Stimulated activated CD4-positive, alpha-beta T cell treated with anti-CD3 and anti-CD28 coated beads, Interleukin-4, amount 100 ng/mL, for 4 hours (primary cell): ENCODE measurements at places on chromosomes 13 and 19.

DNA sequence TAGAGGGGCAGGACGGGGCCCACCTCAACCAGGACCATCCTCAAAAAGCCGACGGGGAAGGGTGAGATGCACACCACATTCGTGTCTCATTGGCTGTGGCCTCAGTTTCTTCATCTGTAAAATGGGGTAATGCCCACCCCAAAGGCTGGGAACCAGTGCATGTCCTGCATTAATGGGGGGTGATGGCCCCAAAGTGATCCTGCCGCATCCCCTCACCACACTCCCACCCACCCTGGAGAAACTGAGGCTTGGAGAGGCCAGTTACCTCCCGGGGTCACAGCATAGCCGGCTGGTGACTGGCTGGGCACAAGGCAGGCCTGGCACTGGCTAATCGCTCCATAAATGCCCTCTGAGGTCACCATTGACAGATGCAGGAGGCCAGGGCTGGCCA lies 640 bp upstream of the MIDN start:
- DNase-seq = no peak

DNA sequence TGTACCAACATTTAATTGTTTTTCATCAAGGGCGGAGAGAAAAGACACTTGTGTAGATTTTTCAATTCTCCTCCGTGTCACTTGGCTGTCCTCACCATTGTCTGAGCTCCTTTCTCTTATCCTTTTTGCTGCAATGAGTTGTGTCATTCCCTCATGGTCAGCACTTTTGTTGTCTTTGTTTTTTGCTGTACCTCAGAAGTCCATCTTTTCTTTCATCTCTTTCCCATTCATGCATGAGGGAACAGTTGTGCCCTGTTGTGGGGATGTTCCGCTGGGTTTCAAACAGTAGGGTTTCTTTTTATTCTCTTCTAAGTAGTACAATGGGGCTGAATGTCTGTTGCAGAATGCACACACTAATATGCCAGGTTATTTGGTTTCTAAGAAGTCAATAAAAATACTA lies 222.6 kb downstream of the TM9SF2 start:
- DNase-seq = no peak

- no peak for DNase-seq
These were observed 56.4 kb downstream of the FAM124A start for GRCh38 chr13:51278426-51279130.

- no peak for DNase-seq
These were observed 1.3 kb upstream of the TEX30 start for GRCh38 chr13:102774591-102775520.

DNA sequence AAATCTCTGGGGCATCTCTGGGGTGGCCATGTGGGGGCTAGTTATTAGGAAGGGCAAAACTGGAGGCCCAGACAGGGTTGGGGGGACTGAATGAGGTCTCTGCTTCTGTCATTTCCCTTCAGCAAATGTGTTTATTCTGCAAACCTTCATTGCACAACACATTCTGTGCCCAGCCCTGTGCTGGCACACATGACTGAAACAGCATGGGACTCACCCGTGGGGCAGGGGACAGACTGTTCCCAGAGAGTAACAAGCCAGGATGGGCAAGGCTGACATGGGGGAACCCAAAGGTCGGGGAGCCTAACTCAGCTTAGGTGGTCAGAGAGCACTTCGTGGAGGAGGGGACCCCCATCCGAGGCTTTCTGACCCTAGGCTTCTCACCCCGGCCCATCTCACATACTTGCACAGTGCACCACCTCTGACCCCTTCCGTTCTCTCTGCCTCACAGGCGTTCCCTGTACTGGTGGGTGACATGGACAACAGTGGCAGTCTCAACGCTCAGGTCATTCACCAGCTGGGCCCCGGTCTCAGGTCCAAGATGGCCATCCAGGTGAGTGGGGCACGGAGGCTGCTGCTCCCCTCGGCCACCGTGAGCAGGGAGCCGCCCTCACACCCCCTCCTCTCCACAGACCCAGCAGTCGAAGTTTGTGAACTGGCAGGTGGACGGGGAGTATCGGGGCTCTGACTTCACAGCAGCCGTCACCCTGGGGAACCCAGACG lies 2.4 kb downstream of the TOMM40 start:
- no peak for DNase-seq

DNA sequence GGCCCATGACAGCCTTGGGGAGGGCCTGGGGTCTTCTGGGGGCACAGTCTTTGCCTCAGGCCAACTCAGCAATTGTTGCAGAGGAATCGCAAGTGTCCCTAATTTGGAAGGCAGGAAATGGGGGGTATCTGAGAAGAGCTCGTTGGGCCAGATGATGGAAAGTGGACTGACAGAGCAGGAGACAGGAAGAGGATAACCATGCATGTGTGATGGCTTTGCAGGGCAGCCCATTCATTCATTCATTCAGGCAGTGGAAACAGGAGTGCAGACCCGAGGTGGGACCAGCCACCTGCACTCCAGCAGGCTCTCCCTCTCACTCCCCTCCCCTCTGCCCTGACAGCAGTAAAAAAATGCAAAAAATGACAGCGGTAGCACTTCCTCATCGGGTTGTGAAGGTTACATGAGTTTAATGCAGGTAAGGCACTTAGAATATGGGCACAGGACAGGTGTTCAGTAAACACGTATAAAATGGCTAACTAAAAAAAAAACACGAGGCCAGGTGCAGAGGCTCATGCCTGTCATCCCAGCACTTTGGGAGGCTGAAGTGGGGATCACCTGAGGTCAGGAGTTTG lies 5.0 kb upstream of the TMEM147 start:
- no peak for DNase-seq

DNA sequence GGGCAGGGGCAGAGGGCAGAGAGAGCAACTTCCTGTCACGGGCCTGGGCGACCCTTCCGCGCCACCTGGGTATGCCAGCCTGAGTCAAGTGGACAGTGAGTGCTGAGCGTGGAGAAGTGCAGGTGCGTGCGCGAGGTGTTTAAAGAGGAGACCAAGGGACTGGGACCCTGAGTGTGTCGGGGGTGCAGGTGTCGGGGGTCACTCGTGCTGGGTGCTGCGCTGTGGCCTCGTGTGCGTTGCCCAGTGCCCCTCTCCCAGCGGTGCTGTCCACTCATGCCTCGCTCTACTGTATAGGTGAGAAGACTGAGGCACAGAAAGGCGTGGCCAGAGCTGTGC lies 18.9 kb upstream of the KCTD15 start:
- DNase-seq = no peak

DNA sequence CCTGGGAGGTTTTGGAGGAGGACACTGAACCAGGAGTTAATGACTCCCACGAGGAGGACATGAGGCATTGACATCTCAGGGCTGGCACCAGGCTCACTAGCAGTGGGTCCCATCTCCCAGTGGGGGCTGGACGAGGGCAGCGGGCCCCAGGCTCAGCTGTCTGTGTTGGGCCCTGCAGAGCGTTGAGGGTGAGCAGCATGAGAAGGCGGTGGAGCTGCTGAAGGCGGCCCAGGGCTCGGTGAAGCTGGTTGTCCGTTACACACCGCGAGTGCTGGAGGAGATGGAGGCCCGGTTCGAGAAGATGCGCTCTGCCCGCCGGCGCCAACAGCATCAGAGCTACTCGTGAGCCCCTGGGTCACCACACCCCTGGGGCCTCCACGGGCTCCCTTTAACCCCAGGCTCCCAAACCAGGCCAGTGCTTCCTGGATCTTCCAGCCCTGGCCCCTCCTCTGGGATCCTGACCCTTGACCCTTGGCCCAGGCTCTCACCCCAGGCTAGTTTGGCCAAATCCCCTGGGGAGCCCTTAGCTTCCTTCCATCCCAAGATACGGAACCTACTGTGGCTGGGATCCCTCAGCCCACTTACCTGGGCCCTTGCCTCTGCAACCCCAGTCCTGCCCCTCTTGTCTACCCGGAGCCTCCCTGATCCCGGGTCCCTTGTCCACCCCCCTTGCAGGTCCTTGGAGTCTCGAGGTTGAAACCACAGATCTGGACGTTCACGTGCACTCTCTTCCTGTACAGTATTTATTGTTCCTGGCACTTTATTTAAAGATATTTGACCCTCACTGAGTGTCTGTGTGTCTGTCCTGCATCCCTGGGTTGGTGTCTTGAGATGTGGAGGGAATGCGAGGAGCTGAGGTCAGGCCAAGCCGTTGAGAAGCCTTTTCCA lies 1.0 kb downstream of the C19orf73 start:
- DNase-seq = no peak

GRCh38 chr13:97381189-97381588 lies 52.8 kb upstream of the RAP2A start:
- DNase-seq = no peak

GRCh38 chr19:20278342-20278741 lies 111.3 kb downstream of the ZNF486 start:
- no peak for DNase-seq

- no peak for DNase-seq
These were observed 253.6 kb upstream of the MAB21L1 start for GRCh38 chr13:35729926-35730627.

- DNase-seq = no peak
These were observed 38.1 kb downstream of the ZNF493 start for GRCh38 chr19:21434967-21435544.

- no peak for DNase-seq
These were observed 813 bp upstream of the DMPK start for GRCh38 chr19:45782820-45783785.

- no peak for DNase-seq
These were observed 5.8 kb upstream of the EPS8L1 start for GRCh38 chr19:55069865-55070197.

DNA sequence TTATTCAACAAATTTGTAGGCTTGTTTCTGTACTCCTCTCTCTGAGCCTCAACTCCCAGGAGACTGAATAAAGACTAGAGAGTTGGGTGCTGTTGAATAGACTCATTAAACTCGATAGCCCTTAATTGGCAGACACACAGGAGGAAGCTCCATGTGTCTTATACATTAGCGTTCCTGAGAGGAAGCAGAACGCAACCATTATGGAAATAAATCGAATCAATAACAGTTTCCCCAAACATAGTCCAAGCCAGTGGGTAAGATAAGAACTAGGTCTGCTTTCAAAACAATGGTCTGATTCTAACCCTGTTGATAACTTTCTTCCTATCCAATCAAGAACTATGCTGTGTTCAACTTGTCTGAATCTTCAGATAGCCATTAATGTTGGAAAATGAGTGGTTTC lies 118.1 kb upstream of the FNDC3A start:
- DNase-seq = no peak

DNA sequence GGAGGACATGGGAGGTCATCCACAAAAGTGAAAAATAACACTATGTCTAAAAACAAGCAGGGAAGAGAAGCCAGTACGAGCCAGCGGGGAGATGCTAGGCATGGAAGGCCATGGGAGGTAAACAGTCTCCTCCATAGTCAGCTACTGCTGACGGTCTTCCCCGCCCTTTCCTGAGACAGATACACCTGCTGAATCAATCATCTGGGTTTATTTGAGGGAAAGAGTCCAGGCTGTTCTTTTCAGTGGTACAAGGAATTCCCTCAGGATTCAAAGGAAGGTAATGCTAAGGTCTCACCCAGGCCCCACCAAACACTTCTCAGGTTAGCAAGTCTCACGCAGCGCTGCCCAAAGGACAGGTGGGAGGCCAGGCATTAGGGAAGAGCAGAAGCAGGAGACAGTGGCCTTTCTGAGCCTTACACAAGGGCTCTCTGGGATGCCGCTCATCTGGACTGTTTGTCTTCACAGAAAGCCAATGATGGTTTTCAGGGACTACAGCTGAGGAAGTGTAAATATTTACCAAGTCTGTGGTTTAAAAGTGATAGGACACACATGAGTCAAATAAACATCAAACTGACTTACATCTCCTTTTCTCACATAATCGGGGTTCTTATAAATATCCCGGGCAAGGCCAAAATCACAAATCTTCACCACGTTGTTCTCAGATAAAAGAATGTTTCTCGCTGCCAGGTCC lies 173.9 kb downstream of the FLT1 start:
- no peak for DNase-seq

- DNase-seq = no peak
These were observed 8.6 kb downstream of the KDM4B start for GRCh38 chr19:4977299-4978174.

- no peak for DNase-seq
These were observed 215.2 kb downstream of the NBEA start for GRCh38 chr13:35157143-35157755.

DNA sequence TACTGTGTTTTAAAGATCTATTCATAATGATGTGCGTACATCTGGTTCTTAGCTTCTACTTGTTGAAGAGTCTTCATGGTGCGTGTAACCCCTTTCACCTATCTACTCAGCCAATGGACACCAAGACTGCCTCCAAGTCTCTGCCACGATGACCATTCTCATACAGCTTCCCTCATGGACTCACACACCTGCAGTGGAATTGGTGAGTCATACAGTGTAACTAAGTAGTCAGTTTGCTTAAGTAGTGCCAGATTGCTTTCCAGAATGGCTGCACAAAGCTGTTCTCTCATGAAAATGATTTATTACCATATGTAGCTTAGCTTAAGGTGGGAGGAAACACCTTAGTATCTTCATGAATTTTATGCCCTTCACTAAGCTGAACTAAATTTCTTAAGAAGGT lies 112.3 kb downstream of the AKAP11 start:
- DNase-seq = no peak

- no peak for DNase-seq
These were observed 284.5 kb downstream of the KCNRG start for GRCh38 chr13:50299546-50300249.

DNA sequence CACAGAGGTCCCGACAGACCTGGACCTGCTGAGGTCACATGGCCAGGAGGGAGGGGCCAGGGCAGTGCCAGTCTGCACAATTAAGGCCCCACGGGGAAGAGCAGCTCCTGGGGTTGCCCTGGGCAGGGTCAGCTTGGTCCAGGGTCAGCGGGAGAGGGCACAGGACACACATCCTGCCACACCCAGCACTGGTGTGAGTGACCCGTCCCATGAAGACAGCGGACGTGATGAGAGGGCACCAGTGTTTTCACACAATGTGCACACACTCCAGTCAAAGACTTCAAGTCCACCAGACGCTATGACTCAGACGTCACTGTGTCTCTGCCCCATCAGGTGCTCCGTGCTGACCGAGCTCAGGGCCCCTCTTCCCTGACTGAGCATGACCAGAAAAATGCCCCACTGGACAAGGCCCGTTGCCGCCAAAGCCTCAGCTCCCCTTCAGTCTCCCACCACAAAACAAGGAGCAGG lies 4.2 kb downstream of the TMEM259 start:
- no peak for DNase-seq

- DNase-seq = peak; percentile 23
These were observed 38.0 kb upstream of the ZNF573 start for GRCh38 chr19:37817180-37817981.

GRCh38 chr13:34513526-34513925 lies 428.5 kb upstream of the NBEA start:
- no peak for DNase-seq

DNA sequence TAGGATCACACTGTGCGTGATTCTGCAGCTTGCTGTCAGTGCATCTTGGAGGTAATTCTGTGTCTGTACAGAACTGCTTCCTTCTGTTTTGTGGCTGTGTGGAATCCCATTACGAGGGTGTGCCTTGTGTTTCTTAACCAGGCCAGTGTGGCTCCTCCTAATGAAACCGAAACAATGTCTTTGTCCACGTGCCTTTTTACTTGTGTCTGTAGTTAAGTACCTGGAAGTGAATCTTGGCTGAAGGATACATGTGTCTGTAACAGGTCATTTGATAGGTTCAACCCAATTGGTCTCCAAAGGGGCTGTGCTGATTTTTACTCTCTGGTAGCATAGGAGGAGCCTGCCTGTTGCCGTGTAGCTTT lies 13.1 kb downstream of the NOP53 start:
- no peak for DNase-seq

- DNase-seq = no peak
These were observed 1608.2 kb downstream of the SLITRK5 start for GRCh38 chr13:89279374-89279773.
